Activated naive CD4-positive, alpha-beta T cell treated with anti-CD3 and anti-CD28 coated beads, Interleukin-2, amount 50 U/mL, for 72 hours (primary cell): ENCODE measurements at places on chromosomes 12 and 14. TPM values are rescaled to one million over a fixed set of nuclear protein-coding genes. Genes with fewer than 3 reads are reported as not detected.
A peak's percentile ranks its signal among the peaks of the same experiment; 100 is the strongest.

DNA sequence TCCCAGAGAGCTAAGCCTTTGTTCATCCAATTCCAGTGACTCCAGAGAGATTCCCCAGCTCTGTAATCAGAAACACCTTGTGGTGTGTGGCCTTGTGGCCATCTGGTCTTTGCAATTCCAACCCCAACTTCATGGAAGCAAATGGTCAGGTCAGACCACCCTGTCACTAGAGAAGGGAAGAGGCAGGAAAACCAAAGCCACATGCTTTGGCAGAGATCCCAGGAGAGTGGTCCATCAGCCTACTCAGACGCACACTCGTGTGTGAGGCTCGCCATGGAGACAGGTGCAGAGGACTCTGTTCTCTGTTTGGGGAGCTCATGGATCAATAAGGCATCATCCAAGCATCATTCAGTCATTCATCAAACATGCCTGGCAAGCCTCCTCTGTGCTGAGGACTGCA, 46.2 kb upstream of the TUNAR start:
- no peak for DNase-seq

GRCh38 chr14:24058260-24058950, 6.6 kb downstream of the CARMIL3 start:
- peak; percentile 80 for DNase-seq

DNA sequence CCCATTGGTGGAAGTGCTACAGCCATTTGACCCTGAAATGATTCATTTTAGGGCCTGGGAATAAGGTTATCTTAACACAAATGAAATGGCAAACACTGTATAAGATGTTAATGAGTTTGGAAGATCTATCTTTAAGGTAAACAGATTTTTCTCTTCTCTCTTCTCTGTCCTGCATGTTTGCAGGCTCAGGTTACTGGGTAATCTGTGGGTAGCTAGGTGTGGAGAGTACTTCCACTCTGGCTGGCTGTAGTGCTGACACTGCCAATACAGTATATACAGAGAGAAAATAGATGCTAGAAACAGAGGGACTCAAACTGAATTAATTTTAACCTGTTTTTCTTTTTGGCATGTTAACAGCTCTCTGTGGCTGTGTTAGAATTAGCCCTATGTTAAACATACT, 84.6 kb downstream of the SLC38A6 start:
- DNase-seq = no peak

DNA sequence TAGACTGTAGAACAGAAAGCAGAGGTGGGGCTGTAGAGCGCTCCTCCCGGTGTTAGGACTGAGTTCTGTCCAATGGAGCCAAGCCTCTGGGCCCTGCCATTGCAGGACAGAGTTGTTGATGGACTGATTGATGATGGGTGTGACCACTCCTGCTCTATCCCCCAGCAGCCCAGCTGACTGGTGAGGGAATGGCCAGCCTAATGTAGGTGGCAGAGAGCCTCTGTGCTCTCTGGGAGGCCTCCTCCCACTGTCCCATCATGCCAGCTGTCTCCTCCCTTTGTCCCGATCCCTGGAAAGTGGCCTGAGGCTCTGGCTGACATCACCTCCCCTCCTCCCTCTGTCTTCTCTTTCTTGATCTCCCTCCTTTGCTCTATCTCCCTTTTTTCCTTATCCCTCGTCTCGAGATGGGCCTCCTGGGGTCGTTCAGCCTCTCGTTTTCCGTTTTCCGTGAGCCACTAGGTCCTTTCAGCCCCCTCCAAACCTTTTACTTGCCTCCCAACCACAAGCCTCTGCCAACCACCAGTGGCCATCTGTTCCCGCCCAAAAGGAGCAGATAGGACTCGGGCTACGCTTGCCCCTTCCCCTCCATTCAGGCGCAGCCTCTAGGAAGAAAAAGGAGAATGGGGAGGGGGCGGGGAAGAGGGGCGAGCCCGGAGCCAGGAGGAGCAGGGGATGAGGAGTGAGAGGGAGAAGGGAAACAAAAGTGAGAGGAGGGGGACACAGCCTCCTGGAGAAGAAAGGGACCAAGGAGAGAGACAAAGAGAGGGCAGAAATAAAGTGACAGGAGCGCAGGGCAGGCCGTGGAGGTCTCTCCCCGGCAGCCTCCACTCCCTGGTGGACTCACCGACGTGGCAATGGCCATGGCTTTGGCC, 572 bp downstream of the EFS start:
- DNase-seq = no peak

Gene MYBPC1
- total RNA-seq = not detected
